ENCODE measurements at places on chromosomes 3 and 15.

DNA sequence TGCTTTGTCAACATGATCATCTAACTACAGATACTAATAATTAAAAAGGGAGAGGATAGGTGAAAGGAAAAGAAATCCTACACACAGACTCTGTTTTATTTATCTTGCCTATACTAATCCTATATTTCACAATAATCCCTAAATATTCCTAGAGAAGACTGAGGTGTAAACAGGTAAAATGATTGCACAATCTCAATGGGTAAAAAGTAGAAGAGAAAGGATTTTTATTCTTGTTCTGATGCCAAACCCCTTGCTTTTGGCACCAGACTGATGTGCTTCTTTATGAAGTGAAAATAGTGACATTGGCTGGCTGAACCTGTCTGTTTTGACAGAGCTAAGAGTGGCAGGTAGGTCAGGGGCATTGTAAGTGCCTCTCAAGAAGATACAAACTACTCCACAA lies 101.9 kb upstream of the ZPLD1 start:
- ATAC-seq, result no peak

DNA sequence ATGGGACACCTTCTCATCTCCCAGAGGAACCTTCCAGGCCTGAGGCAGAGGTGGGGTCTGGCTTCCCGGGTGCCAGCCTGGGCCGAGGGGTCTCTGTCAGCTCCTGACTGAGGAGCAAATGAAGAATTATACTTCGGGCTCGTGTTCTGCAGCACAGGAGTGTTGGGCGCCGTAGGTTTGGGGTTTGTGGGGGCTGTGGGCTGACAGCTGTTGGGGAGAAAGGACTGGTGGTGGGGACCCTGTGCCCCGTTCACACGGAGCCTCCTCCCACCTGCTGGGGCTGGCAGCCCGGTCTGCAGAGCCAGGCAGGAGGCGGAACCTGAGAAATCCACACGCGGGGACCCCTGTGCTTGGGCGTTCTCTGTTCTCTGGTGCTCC lies 59.7 kb downstream of the ADAMTS7 start:
- no peak for ATAC-seq

DNA sequence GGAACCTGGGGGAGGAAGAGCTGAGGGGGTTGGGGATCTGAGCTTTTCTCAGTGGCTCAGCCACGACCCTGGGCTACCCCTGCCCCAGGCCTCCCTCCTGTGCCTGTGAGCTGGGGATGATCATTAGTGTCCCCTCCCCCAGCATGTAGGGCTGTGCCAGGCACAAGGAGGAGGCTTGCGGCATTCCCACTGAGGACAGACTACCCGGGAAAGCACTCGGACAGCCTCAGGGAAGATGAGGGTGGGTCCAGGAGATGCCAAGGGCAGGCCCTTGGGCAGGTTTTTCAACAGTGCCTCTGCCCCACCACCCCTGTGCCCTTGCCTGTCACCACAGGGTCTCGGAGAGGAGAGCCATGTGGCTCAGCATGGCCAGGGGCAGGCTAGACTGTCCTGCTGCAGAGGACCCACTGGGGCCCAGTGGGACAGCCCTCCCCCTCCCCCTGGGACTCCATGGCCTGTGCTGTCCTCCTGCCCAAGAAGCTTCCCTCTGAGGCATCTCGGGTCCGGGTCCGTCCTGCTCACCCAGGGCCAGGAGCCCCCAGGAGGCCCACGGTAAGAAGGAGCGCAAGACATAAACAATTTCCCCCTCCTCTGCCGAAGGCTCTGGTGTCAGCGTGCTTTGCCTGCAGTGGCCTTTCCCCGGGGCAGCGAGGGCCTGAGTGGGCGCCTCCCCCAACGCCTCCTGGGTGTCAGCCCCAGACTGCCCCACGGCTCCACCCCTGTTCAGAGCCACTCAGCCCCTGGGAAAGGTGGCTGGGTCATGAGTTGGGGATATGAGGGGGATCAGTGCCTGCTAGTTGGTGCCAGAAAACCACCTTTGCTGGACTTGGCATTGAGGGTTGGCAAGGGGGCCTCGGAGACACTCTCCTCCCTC lies 192.5 kb downstream of the GOLGA6L6 start:
- ATAC-seq, result peak; percentile 11

DNA sequence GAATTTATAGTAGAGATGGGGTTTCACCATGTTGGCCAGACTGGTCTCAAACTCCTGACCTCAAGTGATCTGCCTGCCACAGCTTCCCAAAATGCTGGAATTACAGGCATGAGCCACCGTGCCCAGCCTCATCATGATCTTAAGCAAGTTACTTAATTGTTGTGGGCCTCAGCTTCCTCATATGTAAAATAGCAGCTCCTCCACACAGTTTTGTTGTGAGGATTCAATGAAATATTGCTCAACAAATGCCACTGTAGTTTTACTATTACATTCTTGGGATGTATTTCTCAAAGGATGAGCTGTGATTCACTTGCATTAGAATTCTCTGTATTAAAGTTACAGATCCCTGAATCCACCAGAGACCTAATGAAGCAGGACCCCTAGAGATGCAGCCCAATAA lies 168.8 kb downstream of the ADAMTS9 start:
- ATAC-seq, result peak; percentile 65

DNA sequence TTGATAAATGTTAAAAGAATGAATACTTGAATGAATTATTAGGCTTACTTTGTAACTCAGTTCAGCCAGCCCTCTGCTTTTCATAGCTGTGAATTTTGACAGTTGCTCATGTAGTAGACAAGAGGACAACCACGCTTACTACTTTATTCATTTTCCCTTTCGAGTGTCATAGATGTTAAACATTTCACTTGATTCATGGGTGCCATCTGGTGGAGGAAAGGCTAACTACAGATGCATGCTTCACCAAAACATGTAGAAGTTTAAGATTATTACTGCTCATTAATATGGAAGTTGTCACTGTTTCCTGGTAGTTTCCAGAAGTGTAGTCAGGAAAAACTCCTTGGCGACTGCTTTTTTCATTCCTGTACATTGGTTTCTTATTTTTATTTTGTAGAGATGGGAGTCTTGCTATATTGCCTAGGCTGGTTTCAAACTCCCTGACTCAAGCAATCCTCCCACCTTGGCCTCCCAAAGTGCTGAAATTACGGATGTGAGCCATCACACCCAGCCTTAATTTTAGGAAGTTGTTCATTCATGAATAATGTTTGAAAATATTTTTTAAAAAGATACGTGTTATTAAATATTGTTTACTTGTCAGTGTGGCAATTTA lies 163.2 kb downstream of the B3GALNT1 start:
- ATAC-seq, result peak; percentile 71

DNA sequence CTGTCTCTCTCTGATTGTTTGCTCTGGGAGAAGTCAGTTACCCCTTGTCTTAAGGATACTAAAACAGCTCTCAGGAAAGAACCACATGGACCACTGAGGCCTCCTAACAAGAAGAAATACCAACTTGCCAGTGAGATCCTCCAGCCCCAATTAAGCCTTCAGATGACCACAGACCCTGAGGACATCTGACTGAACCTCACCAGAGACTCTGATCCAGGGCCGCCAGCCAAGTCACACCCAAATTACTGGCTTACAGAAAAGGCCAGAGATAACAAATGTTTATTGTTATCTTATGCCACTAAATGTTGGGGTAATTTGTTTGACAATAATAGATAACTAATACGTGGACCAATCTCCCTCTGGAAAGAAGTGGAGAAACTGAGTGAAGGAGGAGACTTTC lies 40.2 kb downstream of the SLC12A8 start:
- ATAC-seq, result no peak
